NK-92 treated with Interleukin-12 subunit alpha and Interleukin-12 subunit beta, amount 100 ng/mL, for 24 hours (cell line): ENCODE measurements at places on chromosomes 12 and 14.

DNA sequence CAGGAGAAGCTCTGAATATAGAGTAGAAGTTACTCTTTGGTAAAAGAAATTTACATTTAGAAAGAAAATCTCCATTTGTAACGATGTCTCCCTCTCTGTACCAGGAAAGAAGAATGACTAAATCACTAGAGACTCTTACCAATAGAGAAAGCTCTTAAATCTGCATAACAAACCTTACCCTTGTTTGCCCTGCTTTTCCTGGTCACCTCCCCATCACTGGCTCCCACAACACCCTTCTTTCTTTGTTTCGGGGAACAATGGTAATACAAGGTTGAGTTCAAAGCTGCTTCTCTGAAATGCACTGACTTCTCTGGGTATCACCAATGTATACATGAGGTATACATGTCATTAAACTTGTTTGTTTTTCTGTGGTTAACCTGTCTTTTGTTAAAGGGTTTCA is 351.1 kb upstream of the FLRT2 start:
- no peak for DNase-seq

DNA sequence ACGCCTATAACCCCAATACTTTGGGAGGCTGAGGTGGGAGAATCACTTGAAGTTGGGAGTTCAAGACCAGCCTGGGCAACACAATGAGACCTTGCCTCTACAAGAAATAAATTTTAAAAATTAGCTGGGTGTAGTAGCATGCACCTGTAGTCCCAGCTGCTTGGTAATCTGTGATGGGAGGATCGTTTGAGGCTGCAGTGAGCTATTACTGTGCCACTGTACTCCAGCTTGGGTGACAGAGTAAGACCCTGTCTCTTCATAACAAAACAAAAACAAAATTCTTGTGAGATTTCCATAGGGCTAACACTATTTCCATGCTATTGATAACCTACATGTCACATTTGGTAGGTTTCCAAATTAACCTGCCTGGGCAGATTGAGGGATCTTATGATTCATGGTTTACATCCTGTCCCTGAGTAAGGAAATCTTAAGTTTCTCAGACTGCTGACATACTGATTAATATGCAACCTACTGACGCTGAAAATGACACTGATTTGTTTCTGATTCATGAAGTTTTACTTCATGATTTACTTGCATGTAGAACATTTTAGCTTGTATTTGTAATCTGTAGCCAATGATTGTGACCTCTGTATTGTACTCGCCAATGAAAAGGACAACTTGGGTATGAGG is 15.9 kb downstream of the ATP6V1D start:
- DNase-seq: no peak

DNA sequence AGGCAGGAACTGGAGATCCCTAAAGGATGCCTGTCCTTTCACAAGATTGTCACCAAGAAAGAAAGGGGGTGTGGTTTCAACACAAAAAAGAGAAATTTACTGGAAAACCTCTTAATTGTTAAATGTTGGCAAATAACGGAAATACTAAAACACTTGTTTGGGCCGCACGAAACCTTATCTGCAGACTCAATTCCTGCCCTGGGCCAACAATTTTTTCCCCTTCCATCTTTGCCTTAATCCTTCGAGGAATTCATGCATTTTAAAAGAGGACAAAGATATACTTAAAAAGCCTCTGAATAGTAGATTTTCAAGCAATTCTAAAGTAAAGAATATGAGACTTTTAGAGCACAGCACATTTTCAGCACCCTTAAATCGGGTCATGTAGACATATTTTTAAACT is 366.2 kb downstream of the DUSP6 start:
- no peak for DNase-seq

GRCh38 chr14:81849714-81850113 is 316.1 kb upstream of the SEL1L start:
- no peak for DNase-seq

DNA sequence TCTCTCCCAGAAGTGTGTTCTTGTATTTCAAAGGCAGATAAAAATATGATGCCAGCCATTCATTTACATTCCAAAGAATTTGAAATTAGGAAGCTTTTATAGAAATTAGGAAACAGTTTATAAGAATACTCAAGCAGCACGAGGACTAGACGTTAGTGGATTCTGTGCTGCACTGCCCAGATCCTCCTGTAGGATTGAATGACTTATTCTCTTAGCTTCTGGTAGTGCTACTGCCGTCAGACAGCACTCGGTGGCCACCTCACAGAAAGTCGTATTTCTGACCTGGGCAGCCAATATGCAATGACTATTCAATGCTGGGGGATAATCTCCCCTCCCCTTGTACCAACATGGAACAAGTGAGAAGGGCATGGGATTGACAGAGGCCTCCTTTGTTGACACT is 326.4 kb downstream of the RPL10L start:
- DNase-seq: no peak
